Activated T-cell treated with anti-CD3 and anti-CD28 coated beads for 24 hours (primary cell): ENCODE measurements at places on chromosomes 7 and 10.

DNA sequence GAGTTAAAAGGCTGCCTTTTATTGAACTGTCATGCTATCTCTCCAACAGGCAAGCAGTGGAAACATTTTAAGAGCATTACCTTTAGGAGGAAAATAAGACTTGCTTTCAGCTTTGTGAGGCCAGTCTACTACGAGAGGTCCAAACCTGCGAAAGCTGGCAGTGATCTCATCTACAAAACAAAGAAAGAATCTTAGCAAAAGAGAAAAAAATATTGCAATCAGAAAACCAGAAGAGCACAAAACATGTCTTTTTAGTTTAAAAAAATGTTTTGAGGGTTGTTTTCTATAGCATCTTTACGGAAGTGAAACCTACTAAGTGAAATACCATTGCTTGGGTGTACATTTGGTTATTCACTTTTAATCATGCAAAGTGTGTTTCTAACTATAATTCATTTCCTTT is 147.9 kb downstream of the CPEB3 start:
- DNase-seq: no peak

- no peak for DNase-seq
Observed at GRCh38 chr10:80540981-80541750, 3.5 kb downstream of the SH2D4B start.

GRCh38 chr10:112531421-112531820 is 84.4 kb downstream of the VTI1A start:
- no peak for DNase-seq

DNA sequence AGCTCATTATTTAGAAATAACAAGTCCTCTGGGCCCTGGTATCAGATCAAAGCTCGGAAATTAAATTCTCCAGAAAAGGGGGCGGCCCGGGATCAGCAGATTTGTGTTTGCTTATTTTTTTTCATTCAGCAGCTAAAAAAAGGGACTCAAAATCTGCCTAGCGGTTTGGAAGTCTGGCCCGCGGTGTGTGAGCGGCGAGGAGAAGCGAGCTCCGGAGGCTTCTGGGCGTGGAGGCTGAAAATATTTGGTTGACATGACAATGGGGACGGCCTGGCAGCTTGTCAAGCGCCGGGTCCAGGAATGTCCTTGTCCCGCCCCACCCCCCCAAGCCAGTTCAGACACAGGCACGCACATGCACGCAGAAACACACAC is 43.4 kb downstream of the FOXL3 start:
- DNase-seq: no peak

DNA sequence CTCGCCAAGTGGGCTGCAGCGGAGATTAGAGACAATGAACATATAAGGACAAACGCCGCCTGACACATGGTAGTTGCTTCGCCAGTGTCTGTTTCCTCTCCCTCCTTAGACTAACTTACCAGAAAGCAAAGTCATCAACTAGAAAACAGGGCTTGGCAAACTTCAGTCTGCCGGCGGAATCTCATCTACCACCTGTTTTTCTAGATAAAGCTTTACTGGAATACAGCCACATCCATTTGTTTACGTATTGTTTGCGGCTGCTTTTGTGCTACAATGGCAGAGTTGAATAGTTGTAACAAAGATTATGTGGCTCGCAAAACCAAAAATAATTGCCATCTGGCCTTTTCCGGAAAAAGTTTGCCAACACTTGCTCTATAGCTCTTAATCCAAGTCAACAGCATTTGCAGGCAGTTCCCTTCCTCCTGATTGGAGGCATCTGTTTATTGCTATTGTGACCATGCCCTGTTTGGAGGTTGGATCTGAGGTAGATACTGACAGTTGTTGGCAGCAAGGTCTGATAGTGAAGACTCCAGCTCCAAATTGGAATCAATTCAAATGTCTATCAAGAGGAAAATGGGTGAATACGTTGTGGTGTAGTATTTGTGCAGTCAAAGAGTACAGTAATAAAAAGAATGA is 260.6 kb downstream of the POU6F2 start:
- DNase-seq: no peak
